ENCODE measurements at places on chromosomes 1 and 21. TPM values are rescaled to one million over a fixed set of nuclear protein-coding genes. Genes with fewer than 3 reads are reported as not detected.

DNA sequence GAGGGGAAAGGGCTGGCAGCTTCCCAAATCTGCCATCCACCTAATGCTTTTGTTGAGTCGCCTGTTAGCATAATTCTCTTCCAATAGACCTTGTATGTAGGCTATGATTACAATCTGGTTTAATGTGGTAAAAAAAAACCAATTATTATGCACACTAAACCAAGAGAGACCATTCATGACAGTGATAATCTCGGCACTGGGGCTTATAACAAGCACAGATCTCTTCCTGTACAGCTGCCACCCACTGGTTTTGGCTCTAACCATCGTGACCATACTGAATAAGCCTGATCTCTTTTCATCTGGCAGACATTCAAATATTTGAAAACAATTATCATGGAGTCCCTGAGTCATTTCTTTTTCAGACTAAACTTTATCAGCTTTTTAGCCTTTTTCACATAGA, 12.0 kb upstream of the SYT14 start:
- no peak for DNase-seq

- no peak for DNase-seq
Observed at GRCh38 chr1:44822981-44823451, 14.7 kb downstream of the BTBD19 start.

GRCh38 chr1:48953617-48954016, 176.9 kb upstream of the BEND5 start:
- no peak for DNase-seq

- no peak for DNase-seq
Observed at GRCh38 chr1:169914531-169914930, 20.8 kb upstream of the SCYL3 start.

GRCh38 chr21:42868196-42868595, 11.1 kb downstream of the WDR4 start:
- no peak for DNase-seq

DNA sequence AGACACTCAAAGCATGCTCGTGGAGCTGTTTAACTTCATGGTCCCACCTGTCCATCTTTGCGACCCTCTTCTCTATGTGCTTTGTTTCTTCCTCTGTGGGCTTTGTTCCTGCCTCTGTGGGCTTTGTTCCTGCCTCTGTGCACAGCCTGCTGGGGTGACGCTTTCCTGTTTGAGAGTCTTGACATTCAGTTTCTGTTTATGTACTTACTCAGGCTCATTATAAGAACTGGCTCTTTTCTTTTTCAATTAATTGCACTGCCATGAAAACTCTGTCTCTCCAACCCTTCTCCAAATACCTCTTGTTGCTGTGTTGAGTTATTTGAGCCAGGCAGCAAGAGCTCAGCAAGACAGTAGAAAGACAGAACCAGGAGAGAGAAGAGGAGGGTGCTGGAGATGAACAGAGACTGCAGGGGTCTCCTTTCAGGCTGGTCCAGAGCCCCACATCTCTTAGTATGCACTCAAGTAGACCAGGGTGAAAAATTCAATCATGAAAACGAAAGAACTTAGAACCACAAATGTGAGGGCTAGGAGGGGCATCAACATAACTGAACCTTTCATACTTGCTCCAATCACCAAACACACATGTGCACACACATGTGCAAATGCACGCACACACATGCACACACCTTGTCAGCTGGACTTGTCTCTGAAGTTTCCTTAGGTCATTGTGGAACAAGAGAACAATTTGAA, 88.3 kb upstream of the SGIP1 start:
- DNase-seq = peak; percentile 49

- no peak for DNase-seq
Observed at GRCh38 chr1:75292013-75292412, 157.8 kb downstream of the LHX8 start.

- DNase-seq = no peak
Observed at GRCh38 chr1:100034470-100034869, 64.7 kb downstream of the SLC35A3 start.

DNA sequence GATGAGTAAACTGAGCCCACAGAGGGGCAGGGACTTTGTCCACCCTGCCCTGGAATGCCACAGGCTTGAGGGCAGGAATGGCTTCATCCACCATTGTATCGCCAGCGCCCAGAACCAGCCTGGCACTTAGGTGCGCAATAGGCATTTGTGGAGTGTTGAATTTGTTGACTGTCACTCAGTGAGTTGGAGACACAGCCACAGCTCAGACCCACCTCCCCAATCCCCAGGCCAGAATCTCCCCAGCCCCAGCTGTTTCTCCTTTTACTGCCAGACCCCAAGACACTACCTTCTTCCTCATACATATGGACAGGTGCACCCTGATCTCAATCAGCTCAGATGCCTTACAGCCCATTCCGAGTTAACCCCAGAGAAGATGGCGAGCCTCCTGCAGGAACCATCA, 674.5 kb downstream of the MATN1 start:
- no peak for DNase-seq

DNA sequence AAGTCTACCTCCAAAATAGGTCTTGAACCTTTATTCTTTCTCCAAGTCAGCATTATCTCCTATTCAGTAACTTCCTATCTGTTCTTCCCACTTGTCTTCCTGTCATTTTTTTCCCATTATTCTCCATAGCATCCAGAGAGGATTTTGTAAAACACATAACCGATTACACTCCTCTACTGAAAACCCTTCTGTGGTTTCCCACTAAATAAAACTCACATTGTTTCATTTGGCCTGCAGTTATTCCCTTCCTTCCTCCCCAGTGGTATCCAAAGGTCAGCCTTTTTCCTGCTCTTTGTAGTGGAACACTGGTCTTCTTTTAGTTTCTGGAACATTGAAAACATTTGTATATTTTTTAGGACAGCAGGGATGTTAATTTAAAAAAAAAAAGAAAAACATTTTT, 266.0 kb downstream of the GPR52 start:
- no peak for DNase-seq

GRCh38 chr1:114779722-114780121, 763 bp downstream of the SIKE1 start:
- DNase-seq = no peak

DNA sequence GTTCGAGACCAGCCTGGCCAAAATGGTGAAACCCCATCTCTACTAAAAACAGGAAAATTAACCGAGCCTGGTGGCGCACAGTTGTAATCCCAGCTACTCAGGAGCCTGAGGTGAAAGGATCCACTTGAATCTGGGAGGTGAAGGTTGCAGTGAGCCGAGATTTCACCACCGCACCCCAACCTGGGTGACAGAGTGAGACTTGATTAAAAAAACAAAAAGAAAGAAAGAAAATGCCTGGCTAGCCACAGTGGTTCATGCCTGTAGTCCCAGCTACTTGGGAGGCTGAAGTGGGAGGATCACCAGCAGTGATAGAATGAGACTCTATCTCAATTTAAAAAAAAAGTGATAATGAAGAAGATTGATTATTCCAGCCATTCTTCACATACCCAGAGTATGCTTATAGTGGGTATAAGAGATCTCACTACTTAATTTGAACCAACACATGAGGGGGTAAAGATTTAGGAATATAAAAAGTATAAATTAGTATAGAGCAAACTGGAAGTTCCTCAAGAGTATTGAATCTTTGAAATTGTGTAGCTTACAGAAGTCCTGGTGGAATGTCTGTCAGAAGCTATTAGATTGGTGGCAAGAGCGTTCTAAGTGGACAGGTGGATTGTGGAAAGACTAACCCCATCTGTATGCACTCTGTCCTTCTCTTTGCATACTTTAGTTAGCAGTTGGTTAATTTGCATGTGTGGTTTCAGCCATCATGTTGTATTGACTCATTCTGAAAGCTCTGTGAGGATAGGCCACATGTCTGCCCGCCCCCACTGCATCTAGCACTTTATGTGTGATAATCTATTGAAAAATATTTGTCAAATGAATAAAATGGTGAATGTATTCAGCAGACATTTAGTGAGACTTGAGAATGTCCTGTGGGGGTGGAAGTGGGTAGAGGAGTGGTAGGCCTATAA, 25.0 kb downstream of the RLF start:
- DNase-seq = peak; percentile 21

- no peak for DNase-seq
Observed at GRCh38 chr1:153430166-153430553, 13.8 kb downstream of the S100A7A start.

DNA sequence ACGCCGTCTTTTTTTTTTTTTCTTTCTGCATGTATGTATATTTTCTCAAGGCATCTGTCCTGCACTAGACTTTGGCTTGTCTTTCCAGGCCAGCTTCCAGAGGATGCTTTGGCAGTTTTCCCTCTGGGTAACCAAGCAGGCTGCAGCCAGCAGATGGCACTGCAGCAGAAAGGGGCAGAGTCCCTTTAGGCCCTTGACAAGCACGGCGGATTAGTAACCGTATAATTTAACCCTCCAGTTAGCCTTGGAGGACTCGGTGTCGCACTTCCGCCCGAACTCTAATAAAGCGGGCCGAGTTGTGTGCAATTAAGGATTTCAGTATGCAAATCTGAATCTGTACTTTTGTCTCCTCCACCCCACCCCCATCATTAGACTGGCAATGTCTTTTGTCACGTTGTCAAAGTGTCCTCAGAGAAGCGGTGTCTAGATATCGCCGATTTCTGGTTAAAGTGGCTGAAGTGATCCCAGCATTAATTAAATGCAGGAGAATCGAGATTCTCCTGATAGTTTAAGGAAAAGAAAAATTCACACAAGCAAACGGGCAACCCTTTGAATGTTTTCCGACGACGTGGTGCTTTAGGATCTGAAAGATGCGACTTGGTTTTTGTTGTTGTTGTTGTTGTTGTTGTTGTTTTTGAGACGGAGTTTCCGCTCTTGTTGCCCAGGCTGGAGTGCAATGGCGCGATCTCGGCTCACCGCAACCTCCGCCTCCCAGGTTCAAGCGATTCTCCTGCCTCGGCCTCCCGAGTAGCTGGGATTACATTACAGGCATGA, 1.1 kb upstream of the TMEM167B start:
- peak; percentile 30 for DNase-seq

The GSTM2 gene
- 19.2 TPM for total RNA-seq

The TRIM67 gene
- total RNA-seq = not detected

The IQGAP3 gene
- total RNA-seq = 10.3 TPM

The PLA2G2D gene
- not detected for total RNA-seq

The S100A8 gene
- not detected for total RNA-seq

The DEPDC1 gene
- total RNA-seq = 11.3 TPM

The KCNK1 gene
- total RNA-seq = 2.1 TPM

The APCS gene
- not detected for total RNA-seq

The SETD4 gene
- 21.9 TPM for total RNA-seq

The HSD11B1 gene
- total RNA-seq = 17.9 TPM

The PROK1 gene
- not detected for total RNA-seq

The CFAP126 gene
- total RNA-seq = not detected

The SPAG17 gene
- total RNA-seq = not detected

The LCE2C gene
- total RNA-seq = not detected

Data from activated T-helper 1 cell treated with anti-CD3 and anti-CD28 coated beads, Interleukin-12 subunit alpha, Interleukin-12 subunit beta, Interleukin-2, Interleukin-4 antibody, amounts not matched to agents 30 ng/mL and 10 ng/mL and 1 ng/mL, durations not matched to agents 14 hours and 24 hours and 36 hours (primary cell).